NCI-H524 (cell line): ENCODE measurements at places on chromosomes 2 and 18.

- DNase-seq: no peak
Observed at GRCh38 chr2:189465076-189465475, 23.8 kb downstream of the WDR75 start.

GRCh38 chr2:203167751-203168150 is 71.1 kb upstream of the CYP20A1 start:
- no peak for DNase-seq

DNA sequence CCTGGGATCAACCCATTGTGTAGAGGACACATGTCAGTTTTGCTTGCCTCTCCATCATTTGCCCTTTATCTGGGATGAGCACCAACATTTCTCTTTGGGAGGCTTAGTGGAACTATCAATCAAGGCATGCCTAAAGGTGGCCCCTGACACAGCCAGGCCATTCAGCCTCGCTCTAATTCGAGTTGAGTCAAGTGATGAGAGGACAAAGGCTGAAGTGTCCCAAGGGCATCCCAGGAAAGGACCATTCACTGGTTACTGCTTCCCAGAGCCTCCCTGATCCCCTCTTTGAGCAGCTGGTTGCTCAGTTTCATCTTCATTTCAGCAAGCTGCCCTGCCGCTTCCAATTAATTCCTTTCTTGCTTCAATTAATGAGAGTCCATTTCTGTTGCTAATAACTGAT is 63.5 kb downstream of the DNER start:
- DNase-seq: no peak

- DNase-seq: no peak
Observed at GRCh38 chr2:241506793-241507429, 1.5 kb downstream of the STK25 start.

DNA sequence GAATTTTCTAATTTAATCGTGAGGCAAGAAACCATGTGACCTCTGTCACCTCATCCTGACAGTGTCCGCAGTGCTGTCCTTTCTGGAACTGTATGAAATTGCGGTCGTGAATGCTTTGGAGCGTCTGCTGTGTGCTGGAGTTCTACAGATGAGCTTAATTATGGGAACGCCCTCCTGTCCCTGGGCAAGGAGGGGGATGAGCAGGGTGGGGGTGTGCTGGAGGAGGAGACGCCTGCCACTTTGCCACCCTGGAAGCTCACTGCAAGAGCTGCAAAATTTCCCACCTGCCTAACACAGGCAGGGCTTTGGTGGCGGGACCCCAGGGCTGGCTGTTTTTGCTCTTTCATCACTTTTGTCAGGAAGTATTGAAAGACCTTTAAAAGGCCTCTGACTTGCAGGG is 6.5 kb downstream of the LPIN1 start:
- DNase-seq: no peak

GRCh38 chr2:155513248-155513647 is 814.8 kb downstream of the KCNJ3 start:
- DNase-seq: no peak

- no peak for DNase-seq
Observed at GRCh38 chr2:120528693-120529076, 182.7 kb downstream of the INHBB start.
